ENCODE measurements at places on chromosomes 6 and 20.

- no peak for DNase-seq
These were observed 70.3 kb downstream of the PKHD1 start for GRCh38 chr6:52016915-52017748.

DNA sequence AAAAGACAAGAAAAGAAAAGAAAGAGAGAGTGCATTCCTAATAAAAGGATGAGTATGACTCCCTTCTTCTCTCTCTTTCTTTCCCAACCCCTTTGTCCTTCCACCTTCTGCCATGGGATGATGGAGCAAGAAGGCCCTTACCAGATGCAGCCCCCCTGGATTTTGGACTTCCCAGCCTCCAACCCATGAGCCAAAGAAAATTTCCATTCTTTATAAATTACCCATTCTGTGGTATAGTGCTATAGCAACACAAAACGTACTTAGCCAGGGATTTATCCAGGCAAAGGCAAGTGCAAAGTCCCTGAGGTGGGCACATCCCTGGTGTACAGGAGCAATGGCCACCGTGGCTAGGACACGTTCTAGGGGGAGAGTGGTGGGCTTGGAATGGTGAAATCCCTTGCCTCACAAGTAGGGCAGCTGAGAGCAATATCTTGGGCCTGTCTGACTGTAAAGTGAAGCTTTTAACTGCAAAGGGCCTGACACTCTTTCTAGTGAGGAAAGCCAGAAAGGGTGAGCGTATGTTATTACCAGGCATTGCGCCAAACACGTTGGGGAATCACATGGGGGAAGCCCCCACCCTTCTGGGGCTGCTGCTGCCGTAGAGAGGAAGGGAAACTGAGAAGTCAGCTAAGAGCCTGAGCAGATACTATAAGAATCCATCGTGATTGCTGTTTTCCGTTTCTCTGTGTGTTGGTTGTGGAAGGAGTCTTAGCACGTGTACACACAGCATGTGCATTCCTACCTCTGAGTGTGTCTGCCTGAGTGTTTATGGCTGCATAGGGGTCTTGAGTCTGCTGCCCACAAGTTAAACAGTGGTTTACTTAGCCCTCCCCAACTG is 50.7 kb upstream of the SIRPA start:
- DNase-seq = peak; percentile 30

GRCh38 chr6:63446405-63446804 is 125.9 kb upstream of the LOC128125822 start:
- no peak for DNase-seq

GRCh38 chr6:22883061-22883717 is 313.8 kb downstream of the HDGFL1 start:
- DNase-seq = no peak

GRCh38 chr20:46344488-46345162 is 36.3 kb upstream of the CDH22 start:
- DNase-seq = no peak

- no peak for DNase-seq
These were observed 197.7 kb upstream of the CDH4 start for GRCh38 chr20:61054411-61054810.

DNA sequence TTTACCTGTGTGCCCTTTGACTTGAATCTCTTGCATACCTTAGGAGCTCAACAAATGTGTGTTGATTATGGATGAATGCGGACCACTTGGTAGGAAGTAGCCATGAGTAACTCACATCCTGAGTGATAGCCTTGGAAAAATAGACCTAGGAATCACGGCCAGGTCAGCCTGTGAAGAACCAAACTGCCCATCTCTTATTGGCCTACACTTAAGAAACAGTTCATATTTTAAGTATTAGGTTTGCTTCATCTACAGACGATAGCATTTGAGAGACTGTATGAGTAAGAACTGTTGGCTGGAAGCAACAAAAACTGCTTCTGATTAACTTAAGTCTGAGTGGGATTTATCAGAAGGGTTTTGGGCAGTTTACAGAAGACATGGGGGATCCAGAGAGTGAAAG is 320.1 kb upstream of the PRND start:
- peak; percentile 5 for DNase-seq

DNA sequence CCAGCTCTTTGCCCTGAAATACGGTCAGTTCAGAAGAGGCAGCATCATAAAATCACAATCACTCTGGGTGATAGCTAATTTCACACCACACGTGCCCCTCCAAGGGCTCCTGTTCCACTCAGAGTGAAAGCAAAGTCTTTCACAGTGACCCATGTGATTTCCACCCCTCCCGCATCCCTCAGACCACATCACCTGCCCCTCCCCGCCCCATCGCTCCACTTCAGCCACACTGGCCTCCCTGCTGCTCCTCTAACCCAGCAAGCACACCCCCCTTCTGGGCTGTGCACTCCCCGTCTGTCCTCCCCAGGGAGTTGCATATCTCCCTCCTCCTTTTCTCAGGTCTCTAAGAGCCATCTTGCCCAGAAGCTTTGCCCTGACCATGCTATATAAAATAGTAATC is 74.5 kb downstream of the PSMG4 start:
- DNase-seq = no peak

DNA sequence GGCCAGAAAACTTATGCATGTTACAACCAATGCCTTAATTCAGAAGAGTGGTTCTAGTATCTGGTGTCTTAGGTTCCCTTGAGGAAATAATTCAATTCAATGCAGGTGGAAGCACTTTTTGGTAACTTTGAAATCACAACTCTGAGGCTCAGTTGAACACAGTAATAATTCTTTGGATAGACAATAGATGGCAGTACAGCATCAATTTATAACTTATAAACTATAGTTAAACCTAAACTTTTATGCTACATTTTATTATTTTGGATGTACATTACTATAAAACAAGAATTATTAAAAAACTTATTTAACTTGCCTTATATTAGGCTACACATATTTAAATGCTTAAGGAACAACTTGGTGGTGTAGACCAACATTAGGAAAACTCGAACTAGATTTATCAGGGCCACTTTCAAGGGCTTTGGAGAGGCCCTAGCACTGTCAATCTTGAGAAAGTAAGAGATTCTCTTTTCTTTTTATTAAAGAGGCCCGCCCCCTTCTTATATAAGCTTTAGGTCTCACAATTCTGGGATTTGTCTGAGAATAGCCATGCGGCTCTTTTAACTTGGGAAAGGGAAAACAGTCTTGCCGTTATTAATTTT is 85.9 kb downstream of the CRYBG1 start:
- peak; percentile 38 for DNase-seq

- DNase-seq = peak; percentile 71
These were observed 719.7 kb upstream of the MARCKS start for GRCh38 chr6:113137426-113137825.

Measured in astrocyte of the spinal cord (primary cell).